ENCODE measurements at places on chromosomes 3 and 15. TPM values are rescaled to one million over a fixed set of nuclear protein-coding genes. Genes with fewer than 3 reads are reported as not detected.
A peak's percentile ranks its signal among the peaks of the same experiment; 100 is the strongest.

- no peak for DNase-seq
Measured at GRCh38 chr15:25418202-25418601, 20.6 kb downstream of the UBE3A start.

PGBD4 gene
- 1.8 TPM for total RNA-seq

HTR3D gene
- total RNA-seq: not detected

- no peak for DNase-seq
Measured at GRCh38 chr15:65303687-65304380, 643 bp upstream of the RNU5B-1 start.

- DNase-seq: no peak
Measured at GRCh38 chr3:142987707-142988106, 13.7 kb upstream of the U2SURP start.

GRCh38 chr3:87410110-87410509 is 133.7 kb upstream of the POU1F1 start:
- no peak for DNase-seq

LRRC49 gene
- 70.9 TPM for total RNA-seq

DNA sequence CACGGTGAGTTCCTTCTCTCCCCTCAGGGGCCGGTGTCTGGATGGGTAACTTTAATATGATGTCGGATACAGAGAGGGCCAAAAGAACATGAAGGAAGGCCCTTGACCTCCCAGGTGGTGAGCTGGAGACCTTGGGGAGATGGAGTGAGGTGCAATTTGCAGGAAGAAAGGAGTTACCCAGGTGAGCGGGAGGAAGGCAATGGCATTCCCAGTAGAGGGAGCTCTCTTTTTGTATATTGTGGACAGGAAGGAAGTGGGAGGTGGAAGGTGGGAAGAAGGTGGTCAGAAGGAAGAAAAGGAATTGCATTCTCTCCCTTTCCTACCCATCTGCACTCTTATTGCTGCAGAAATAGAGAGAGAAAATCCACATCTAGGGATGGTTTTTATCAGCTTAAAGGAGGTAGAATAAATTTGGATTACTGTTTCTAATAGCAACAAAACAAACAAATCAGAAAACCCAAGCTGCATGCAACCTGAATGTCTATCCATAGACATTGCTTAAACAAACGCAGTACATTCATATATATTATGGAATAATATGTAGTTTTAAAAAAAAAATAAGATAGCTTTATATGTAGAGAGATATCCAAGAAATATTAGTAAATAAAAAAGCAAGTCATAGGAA is 169.0 kb upstream of the TSC22D2 start:
- no peak for DNase-seq

- peak; percentile 78 for DNase-seq
Measured at GRCh38 chr15:65211482-65211982, 259 bp upstream of the CILP start.
